Glutamatergic neuron (in vitro differentiated cells): ENCODE measurements at places on chromosomes 4 and X. TPM values are rescaled to one million over a fixed set of nuclear protein-coding genes. Genes with fewer than 3 reads are reported as not detected.

DNA sequence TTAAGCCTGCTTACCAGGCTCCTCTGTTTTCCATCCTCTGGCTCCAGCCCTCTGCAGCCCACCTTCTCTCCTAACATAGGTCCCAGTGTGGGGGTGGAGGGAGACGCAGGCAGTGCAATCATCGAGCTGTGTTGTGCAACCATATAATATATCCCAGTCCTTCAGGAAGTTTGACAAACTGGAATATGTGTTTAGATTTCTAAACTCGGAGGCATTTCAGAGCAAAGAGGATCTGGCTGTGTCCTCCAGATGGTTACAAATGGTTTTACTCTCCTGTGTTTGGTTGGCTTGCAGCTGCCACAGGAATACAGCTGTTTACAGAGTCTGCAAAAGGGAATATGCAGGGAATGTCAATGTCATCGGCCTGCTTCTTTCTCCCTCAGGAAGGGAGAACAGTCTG lies 195.3 kb upstream of the LNX1 start:
- H3K36me3 ChIP-seq: no peaks in the 10 kb centered on the region
- H3K27ac ChIP-seq: no peak overlapping the region
- H3K27me3 ChIP-seq: peaks cover 8% of the 10 kb centered on the region
- peaks cover 22% of the 10 kb centered on the region for H3K4me1 ChIP-seq
- DNase-seq: no peak

DNA sequence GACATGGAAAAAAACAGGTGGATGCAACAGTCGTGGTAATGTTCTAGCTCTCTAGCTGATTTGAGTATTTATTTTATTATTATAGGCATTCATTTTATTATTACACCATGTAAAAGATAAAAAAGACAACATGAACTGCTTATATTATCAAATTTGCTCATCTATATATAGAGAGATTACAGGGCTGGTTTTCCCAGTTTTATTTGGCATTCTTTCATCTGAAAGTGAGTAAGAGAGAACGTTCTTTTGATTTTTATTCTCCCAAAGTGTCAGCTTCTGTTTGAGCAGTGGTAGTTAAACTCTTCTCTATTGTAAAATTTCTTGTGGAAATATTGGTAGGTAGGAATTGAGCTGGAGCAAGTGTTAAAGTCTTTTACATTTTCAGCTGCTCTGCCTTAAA lies 179.9 kb downstream of the SOWAHB start:
- H3K36me3 ChIP-seq: no peaks in the 10 kb centered on the region
- peaks cover 17% of the 10 kb centered on the region for H3K4me1 ChIP-seq
- peaks cover 6% of the 10 kb centered on the region for H3K27me3 ChIP-seq
- no peak overlapping the region for H3K4me3 ChIP-seq
- no peak for DNase-seq
- no peak overlapping the region for H3K27ac ChIP-seq

- no peaks in the 10 kb centered on the region for H3K27me3 ChIP-seq
- H3K27ac ChIP-seq: no peak overlapping the region
- H3K36me3 ChIP-seq: no peaks in the 10 kb centered on the region
- no peaks in the 10 kb centered on the region for H3K4me1 ChIP-seq
- no peak for DNase-seq
These were observed 55.5 kb upstream of the SMIM10 start for GRCh38 chrX:134935276-134935675.

DNA sequence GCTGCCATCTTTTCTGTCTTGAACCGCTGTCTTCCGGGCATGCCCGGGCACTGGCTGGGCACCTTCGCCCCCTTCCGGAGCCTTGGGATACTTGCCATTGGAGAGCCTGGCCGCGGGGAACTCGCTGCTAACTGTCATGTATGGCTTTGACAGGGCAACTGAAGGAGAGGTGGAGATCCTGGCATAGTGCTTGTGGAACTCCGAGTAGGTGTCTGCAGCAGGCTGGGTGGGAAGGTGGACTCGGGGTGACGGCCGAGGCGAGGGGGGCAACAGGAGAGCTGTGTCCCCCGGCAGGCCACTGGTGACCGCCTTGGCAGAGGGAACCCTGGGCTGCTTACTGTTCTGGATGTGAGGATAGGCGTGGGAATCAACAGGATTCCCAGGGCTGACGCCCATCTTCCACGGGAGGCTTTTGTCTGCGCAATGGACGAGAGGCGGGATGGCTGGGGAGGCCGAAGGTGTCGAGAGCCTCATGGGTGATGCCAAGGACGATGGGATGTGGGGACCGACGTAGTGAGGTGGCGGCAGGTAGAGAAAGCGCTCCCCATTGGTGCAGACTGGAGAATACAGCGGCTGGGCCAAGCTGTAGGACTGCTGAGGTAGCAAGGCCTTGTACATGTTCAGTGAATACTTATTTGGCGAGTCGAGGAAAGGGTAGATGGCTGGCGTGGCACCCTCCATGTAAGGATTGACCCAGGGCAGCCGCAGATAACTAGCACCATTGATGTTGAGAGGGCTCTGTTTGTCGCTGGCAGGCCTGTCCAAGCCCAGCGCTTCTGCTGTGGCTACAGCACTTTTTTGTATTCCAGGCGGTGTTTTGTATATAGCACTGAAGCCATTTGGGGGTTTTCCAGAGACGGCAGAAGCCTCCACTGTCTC lies 23.4 kb downstream of the BCOR start:
- H3K27ac ChIP-seq: peak overlapping the region; percentile 68
- peaks cover 11% of the 10 kb centered on the region for H3K4me1 ChIP-seq
- no peaks in the 10 kb centered on the region for H3K36me3 ChIP-seq
- no peak for DNase-seq

DNA sequence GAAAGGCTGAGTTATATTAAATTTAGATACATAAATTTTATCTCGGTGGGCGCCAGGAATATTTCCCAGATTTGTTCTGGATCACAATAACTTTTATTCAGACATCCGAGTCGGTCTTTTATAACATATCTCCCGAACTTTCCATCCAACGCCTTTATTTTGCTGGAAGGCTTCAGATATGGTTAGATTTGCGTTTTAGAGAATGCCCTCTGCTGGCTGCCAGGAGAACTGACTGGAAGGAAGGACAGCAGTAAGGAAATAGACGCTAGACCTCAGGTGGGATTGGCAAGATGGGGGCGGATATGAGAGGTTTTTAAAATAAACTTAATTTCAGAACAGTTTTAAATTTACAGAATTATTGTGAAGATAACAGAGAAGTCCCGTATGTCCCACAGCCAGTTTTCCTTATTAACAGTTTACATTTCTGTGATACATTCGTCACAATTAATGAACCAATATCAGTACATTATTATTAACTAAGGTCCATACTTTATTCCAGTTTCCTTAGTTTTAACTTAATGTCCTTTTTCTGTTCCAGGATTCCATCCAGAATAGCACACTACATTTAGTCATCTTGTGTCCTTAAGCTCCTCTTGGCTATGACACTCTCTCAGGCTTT lies 4.6 kb upstream of the KANTR start:
- peaks cover 3% of the 10 kb centered on the region for H3K36me3 ChIP-seq
- peak; percentile 43 for DNase-seq
- no peaks in the 10 kb centered on the region for H3K4me1 ChIP-seq

- no peak for DNase-seq
- no peaks in the 10 kb centered on the region for H3K4me1 ChIP-seq
- no peak overlapping the region for H3K27ac ChIP-seq
- H3K27me3 ChIP-seq: peaks cover 2% of the 10 kb centered on the region
- no peak overlapping the region for H3K4me3 ChIP-seq
These were observed 96.9 kb downstream of the CPE start for GRCh38 chr4:165475706-165476070.

GRCh38 chr4:108396900-108397497 lies 223.4 kb upstream of the RPL34 start:
- no peaks in the 10 kb centered on the region for H3K36me3 ChIP-seq
- no peak overlapping the region for H3K27ac ChIP-seq
- DNase-seq: no peak
- H3K4me1 ChIP-seq: peaks cover 2% of the 10 kb centered on the region
- no peaks in the 10 kb centered on the region for H3K27me3 ChIP-seq
- no peak overlapping the region for H3K4me3 ChIP-seq

Gene AREG
- not detected for total RNA-seq

Gene SPANXB1
- not detected for total RNA-seq

Gene PRKG2
- total RNA-seq: 29.7 TPM

Gene DDIT4L
- not detected for total RNA-seq
